HT1080 (cell line): ENCODE measurements at places on chromosomes 7 and 10.

- DNase-seq, result no peak
Measured at GRCh38 chr7:455110-455928, 64.3 kb downstream of the PDGFA start.

- no peak for DNase-seq
Measured at GRCh38 chr10:18159557-18159956, 19.3 kb downstream of the CACNB2 start.

GRCh38 chr10:116477986-116478664, 50.5 kb downstream of the PNLIPRP3 start:
- DNase-seq, result no peak

DNA sequence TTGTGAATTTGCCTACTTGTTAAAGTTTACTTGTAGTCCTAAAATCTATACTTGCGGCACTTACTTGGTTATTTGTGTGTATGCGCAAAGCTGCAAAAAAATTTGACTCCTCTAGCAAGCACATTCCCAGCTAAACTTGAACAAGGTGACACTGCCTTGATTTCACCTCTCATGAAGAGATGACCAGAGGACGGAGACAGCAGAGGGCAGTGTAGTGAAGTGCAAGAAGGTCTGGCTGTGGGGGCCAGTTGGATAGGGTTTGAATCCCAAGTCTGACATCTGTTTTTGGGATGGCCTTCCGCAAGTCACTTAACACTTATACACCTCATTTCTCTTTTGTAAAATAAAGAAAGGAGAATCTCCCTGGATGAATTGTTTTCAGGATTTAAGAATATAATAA, 15.7 kb downstream of the SLK start:
- DNase-seq, result no peak

- peak; percentile 100 for DNase-seq
Measured at GRCh38 chr7:116316838-116317628, 106.7 kb downstream of the TES start.

DNA sequence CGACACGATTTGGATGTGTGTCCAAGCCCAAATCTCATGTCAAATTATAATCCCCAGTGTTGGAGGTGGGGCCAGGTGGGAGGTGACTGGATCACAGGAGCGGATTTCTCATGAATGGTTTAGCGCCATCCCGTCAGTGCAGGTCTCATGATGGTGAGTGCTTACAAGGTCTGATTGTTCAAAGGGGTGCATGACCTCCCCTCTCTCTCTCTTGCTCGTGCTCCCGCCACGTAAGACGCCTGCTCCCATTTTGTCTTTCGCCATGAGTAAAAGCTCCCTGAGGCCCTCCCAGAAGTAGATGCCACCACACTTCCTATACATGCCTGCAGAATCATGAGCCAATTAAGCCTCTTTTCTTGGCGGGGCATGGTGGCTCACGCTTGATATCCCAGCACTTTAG, 71.5 kb upstream of the NANOS1 start:
- no peak for DNase-seq

DNA sequence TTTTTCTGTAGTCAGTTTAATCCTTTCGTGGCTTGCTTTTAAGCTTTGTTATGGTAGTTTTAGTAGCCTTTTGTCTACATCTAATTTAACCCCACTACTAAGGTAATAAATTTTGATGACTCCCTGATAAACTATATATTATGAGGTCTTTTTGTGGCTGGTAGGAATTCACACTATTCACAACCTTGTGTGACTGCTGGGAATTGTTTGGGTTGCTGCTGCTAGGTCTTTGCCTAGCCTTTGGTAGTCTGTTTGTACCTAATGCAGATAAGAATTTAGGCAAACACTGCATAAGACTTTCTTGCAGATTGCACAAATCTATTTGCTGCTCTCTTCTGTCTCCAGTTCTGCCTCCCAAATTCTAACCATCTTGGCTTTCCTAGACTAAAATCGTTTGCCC, 58.3 kb downstream of the SHOC2 start:
- no peak for DNase-seq

DNA sequence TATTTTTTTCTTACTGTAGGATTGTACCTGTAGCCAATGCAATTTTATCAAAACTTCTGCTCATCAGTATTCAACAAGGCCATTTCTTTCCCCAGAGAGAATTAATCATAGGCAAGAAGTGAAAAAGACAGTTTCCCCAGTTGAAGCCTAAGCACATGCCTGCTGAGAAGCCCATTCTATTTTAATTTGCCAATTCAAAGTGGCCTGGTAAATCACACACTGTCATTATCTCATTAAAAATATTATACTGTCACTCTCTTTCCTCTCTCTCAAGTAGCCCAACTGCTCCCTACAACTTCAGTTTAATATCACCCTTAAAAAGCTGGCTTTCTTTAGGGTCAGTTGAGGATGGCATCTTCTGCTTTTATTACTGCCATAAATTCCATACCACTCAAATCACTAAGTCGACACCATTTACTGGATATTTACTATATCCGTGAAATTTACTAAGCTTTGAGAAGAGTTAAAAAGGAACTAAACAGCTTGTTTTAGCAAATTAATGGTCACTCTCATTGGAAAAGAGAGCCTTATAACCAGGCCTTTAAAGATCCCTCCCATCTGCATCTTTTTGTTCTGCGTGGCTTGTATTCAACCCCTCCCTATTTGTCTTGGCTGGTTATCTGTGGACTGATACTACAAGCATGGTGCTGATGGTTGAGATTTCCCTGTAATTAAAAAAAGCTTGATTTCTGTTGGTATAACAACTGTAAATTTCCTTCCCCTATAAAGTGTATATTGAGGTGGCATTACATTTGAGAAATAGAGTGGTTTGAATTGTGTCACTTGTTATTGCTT, 30.6 kb downstream of the COL28A1 start:
- DNase-seq, result no peak

DNA sequence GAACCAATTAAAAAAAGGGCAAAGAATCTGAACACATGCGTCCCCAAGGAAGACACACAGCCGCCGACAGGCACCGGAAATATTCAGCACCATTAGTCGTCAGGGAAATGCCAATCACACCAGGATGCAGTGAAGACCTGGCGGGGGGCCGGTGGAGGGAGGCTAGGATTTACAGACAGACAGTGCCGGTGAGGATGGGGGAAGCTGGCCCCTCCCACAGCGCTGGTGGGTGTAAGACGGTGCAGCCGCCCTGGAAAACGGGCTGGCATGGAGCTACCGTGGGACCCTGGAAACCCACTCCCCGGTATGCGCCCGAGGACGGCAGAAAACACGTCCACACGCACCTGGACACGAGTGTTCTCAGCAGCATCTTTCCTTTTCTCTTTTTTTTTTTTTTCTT, 4.8 kb upstream of the ADAP1 start:
- no peak for DNase-seq

DNA sequence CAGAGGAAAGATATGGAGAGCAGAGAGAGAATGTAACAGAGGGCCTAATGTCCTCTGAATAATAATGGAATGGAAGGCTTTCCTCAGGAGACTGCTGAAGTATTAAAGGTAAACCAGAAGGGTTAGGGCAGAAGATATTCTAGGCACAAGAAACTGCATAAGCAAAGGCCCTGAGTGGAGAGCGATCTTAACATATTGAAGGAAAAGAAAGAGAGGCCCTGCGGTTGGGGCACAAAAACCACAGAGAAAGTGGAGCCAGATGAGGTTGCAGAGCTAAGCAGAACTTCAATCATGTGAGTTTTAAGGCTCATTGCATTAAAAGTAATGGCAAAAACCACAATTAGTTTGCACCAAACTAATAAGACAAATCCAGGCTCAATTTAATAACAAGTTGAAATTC, 115.8 kb upstream of the VSTM2A start:
- DNase-seq, result no peak

- peak; percentile 51 for DNase-seq
Measured at GRCh38 chr7:41911792-41912191, 208.9 kb upstream of the INHBA start.

GRCh38 chr10:100344241-100344788, 2.7 kb upstream of the SCD start:
- no peak for DNase-seq

DNA sequence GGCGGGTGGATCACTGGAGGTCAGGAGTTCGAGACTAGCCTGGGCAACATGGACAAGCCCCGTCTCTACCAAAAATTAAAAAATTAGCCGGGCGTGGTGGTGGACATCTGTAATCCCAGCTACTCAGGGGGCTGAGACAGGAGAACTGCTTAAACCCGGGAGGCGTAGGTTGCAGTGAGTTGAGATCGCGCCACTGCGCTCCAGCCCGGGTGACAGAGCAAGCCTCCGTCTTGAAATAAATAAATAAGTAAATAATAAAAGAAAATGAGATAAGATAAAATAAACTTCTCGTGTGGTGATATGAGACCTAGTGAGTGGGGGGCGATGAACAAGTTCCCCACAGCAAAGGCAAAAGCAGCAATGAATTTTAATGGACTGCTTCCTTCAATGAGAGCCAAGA, 33.6 kb upstream of the LMTK2 start:
- no peak for DNase-seq

DNA sequence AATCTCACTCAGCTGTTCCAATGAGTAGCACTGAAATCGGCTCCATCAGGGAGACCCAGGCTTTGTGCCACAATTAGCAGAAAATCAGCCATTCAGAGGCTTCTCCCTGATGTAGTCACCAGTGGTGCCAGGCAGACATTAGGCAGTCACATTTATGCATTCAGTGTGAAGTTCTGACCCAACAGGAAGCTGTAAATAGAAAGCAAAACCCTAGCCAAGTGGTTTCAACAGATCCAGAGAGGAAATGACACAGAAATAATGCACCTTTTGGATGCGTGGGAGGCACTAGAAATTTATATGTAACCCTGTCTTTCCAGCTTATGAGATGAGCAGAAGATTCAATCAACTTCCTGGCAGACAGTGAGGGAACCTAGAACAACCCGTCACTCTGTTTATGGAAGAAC, 186.4 kb downstream of the PDE1C start:
- DNase-seq, result peak; percentile 83

DNA sequence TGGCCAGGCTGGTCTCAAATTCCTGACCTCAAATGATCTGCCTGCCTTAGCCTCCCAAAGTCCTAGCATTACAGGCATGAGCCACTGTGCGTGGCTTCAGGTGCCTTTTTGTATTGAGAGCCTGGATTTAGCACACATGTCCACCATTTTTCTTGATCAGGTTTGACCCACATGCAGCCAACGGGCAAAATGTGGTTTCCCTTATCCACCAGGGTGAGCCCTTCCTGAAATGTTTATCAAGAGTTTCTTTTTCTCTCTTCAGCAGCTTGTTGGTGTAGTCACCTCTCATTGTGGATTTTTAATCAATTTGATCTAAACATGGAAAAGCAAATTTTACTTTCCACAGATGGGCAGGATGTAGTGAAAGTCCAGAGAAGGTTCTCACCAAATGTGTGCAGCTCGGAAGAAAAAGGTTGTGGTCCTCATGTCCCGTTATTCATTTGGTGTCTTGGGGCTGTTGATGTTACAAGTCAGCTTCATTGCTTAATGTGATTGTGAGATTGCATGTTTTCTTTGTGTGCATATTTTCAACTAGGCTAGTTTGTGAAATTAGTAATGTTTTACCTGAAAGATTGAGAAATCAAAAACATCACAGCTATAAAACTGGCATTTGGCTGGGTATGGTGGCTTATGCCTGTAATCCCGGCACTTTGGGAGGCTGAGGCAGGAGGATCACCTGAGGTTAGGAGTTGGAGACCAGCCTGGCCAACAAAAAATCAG, 28.9 kb downstream of the GUSB start:
- DNase-seq, result no peak

DNA sequence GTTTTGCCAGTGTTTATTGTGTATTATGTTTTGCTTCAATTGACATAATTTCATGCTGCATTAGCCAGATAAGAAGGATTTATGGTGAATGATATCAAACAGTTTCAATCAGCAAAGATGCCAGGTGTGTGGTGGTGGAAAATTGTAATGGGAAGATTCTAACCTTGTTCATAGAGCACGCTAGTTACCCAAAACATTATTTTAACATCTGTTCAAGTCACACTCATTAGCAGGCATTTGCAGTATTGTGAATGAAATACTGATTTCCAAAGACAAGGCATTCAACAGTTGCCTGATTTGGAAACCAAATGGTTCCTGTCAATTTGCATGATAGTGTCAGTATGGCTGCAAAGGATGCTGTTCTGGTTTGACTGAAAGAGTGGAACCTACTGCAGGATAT, 129.7 kb downstream of the EPC1 start:
- DNase-seq, result no peak

DNA sequence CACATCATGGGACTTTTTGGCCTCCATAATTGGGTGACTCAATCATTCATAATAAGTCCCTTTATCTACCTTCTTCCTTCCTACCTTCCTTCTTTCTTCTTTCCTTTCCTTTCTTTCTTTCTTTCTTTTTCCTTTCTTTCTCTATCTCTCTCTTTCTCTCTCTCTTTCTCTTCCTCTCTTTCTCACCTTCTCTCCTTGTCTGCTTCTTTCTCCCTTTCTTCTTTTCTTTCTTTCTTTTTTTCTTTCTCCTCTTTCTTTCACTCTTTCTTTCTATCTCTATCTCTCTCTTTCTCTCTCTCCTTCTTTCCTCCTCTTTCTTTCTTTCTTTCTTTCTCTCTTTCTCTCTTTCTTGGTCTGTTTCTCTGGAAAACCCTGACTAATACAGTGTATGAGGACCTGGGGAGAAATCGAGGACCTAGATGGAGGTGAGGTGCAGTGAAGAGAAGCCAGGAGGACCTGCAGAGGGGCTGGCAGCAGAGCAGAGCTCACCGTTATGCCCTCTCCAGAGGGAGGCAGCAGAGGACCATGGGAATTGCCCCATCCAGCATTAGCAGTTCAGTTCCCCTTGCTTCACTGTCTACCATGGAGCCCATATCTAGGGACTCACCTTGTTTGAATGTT, 52.7 kb upstream of the BTRC start:
- DNase-seq, result peak; percentile 44

DNA sequence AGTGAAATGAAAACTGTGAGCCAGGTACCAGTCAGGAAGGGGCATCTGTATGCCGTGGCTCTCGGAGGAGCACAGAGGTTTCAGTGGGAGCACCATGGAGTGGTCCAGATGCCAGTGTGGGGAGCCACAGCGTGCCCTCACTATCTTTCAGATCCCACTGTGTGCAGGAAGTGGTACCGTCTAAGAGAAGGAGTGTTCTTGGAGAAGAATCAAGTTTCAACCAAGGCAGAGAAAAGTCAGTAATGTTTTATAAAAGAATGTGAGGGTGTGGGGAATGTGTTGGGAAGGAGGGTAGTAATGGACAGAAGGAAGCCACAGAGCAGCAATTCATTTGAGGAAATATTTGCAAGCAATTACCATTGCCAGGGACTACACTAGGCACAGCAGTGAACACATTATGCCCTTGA, 35.6 kb downstream of the PRKAR2B start:
- peak; percentile 20 for DNase-seq

DNA sequence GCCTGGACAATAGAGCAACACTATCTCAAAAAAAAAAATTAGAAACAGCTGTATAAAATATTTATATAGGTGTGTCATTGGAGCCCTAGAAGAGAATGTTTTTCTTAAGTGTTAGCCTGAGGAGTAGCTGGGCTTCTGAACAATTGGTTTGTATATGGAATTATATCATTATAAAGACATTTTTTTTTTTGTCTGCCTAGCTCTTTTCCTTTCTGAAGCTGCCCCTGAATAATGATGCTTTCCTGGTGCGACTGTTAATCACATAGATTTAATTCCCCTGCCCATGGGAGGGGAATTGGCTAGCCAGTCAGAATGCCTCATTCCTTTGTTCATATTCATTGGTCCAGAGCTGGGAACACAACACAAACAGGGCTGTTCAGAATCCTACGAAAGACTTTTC, 13.9 kb upstream of the ABCC2 start:
- DNase-seq, result no peak
